Tongue (tissue), 3 donors: ENCODE measurements at places on chromosomes 5 and 9. TPM values are rescaled to one million over a fixed set of nuclear protein-coding genes. Genes with fewer than 3 reads are reported as not detected.

- DNase-seq = no peak
These were observed 51.8 kb downstream of the BASP1 start for GRCh38 chr5:17269201-17269600.

HTR4 gene
- not detected for total RNA-seq

DNA sequence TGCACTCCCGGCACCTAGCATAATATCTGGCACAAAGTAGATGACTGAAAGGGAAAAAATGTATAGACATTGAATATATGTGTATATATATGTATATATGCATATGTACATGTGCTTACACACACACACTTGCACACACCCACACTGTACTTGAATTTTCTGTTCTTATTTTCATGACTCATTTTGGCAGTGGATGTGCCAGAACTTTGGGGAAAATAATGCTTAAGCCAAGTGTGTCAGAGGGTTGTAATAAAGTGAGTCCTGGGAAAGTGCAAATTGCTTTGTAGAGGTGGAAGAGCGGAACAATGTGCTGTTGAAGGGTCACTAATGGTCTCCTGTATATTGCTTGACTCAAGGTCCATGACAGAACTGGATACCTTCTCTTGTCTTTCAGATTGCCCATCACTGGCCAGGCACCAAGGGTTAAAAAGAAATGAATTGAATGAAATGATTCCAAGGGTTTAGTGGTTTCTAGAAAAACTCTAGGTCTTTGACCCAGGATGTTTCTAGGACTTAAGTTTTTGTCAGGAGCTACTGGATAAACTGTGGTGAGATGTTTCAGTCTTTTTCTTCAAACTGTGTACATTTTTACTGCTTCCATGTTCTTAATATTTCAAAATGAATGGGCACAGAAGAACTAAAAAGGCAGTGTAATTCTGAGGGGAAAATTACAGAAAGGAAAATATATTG, 129.9 kb upstream of the MOCS2 start:
- no peak for DNase-seq

ANKRD18A gene
- 0.51 TPM for total RNA-seq

DNA sequence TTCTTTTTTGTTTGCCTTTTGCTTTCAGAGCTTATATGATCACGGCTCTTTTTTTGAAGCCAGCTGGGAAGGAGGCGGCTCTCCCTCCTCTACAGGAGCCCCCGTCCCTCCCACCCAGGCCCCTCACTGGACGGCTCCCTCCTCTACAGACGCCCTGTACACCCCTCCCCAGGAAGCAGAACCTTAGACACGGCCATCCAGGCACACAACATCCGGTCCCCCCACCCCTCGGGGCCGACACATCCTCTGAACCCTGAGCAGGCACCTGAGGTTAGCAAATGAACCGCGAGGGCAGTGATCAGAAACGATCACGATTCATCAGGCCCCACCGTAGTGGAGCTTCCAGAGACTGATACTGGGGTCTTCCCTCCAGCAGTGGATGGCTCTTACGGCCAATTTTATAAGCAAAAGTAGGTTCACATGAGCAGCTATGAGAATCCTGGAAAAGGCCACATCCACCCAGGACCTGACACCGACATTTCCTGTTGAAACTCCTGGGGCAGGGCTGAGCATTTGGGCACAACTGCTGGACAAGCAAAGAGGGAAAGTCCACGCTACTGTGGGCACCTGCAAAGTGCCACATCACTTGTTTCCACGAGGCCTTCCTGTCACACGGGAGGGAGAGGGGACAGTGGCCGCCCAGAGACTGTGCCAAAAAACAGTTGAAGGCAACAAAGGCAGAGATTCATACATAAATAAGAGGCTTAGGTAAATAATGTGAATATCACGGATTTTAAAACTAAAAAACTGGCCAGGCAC, 78.9 kb downstream of the SEMA4D start:
- no peak for DNase-seq

- DNase-seq = no peak
These were observed 12.8 kb upstream of the VAV2 start for GRCh38 chr9:134004881-134005280.

GRCh38 chr9:26310294-26310693, 582.3 kb downstream of the CAAP1 start:
- no peak for DNase-seq

DNA sequence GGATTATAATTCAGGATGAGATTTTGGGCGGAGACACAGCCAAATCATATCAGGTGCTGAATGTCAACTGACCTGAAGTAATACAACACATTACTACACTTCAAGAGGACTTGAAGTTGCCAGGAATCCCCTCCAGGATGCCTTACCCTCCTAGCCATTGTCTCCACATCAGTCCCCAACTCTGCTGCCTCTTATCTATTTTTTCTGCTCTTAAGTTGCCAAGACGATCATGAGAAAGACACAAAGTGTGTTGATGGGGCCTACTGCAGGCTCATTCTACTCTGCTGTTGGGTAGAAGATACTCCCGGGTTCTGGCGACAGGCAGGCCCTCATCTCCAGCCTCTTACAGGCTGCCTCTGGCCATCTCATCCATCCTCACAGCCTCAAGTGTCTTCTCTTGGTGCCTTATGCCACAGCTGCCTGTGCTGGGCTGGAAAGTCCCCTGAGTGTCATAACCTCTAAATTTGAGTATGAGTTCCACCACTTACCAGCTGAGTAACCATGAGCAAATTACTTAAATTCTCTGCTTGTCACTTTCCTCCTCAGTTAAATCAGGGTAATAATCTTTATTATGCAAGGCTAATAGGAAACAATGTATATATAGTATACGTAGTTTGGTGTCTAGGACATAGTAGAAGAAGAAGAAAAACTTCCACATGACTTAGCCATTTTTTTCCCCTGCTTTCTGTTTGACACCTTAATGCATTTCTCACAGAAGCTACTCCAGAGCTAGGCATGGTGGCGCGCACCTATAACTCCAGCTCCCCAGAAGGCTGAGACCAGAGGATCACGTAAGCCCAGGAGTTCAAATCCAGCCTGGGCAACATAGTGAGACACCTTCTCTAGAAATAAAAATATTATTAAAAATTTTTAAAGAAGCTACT, 73.0 kb upstream of the SNX2 start:
- DNase-seq = no peak

GRCh38 chr5:80916676-80917075, 43.5 kb upstream of the RASGRF2 start:
- peak; percentile 12 for DNase-seq

DNA sequence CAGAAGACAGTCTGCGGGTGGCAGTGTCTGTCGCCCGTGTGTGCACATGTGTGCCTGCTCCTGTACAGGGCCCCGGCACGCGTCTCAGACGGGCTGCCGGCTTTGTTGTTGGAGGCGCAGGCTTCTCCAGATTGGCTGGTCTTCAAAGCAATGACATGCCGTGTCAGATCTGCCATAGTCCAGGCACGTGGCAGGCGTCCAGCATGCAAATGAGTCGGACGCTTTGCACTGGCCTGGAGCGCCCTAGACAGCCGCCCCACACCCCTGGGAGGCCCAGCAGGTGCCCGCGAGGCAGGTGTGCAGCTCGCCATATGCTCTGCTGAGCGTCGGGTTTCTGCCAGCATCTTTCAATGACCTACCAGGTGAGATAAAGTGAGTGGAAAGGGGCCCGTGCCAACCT, 71.5 kb downstream of the GADD45G start:
- DNase-seq = peak; percentile 82
